MCF 10A (cell line): ENCODE measurements at places on chromosomes 7 and 10. TPM values are rescaled to one million over a fixed set of nuclear protein-coding genes. Genes with fewer than 3 reads are reported as not detected.

Gene PSD
- 0.66 and 0.75 TPM in 2 replicates for total RNA-seq

- no peak for DNase-seq
Measured at GRCh38 chr10:12884851-12885250, 116.7 kb downstream of the CCDC3 start.

- DNase-seq, result peak; percentile 67
Measured at GRCh38 chr7:149558149-149558861, 60.7 kb upstream of the ZNF746 start.

GRCh38 chr7:25567430-25567829 is 339.1 kb upstream of the NPVF start:
- no peak for DNase-seq

Gene NEUROD6
- total RNA-seq, result not detected in 2 replicates

Gene STAG3
- 1.1 and 1.5 TPM in 2 replicates for total RNA-seq

Gene R3HCC1L
- 10.7 and 12.2 TPM in 2 replicates for total RNA-seq

DNA sequence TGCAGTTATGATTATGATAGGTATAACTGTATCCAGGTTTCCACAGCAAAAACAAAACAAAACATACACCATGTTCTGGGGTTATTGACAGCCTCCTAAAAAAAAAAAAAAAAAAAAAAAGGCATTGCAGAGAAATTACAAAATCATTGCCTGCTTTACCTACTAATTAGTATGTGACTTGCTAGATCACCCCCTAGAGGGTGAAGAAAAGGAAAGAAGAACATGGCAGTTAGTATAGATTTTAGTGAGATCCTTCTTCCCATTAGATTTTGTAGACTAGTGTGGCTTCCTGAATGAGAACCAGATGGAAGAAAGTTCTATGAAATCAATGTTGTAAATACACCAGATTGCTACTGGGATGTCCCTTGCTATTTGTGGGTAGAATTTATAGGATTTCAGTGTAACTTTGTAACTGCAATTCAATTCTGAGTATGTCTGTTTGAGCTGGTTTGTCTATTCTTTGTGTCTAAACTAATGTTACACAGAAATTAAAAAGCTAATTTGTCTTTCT is 24.0 kb upstream of the AGBL3 start:
- no peak for DNase-seq

Gene AKR1B1
- total RNA-seq, result 115 and 128 TPM in 2 replicates

Gene GBX1
- not detected in 2 replicates for total RNA-seq

DNA sequence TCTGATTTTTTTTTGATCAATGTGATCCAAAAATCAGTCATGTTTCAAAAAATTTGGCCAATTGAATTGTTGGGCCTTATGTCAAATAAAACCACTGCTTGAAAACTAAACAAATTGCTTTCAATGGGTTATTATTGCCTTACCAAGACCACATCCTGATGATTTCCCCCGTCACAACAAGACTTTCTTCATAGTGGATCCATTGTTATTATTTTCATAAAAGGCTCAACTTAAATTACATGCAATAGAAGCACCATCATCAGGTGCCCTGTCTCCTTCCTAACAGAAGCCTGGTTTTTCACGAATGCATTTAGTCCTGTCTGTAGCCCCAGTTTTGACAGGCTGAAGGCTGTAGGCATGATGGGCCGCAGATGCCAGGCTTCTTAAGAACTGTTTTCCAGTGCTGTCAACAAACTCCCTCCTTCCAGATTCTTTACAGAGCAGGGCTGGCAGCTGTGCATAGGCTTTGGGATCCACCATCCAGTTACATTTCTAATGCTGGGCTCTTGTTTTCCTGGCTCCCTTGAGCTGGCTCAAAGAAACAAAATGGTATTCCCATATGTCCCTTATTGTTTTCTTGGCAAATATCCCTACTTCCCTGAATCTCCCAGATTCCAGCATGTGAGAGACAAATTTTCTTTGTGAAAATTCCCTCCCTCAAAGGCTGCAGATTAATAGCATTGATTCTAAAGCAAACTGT is 302.0 kb downstream of the TWIST1 start:
- no peak for DNase-seq

Gene PON1
- total RNA-seq, result not detected in 2 replicates

- peak; percentile 82 for DNase-seq
Measured at GRCh38 chr7:100407285-100408180, 21.0 kb downstream of the ZCWPW1 start.

DNA sequence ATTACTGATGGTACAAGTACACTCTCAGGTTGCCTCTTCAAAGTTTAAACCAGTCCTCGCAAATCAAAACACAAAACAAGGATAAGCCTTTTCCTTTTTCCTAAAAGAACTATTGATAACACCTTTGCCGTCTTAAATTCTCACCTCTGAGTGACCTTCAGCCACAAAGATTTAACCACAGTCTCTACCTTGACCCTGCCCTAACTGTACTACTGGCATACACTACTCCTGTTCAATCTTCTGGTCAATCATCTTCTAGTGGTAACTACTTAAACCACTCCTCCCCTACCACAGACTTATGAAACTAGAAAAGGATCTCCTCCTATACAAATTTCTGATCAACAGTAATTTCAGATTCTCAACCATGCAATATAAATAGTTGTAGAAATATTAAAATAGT is 15.1 kb downstream of the UPF2 start:
- DNase-seq, result no peak

DNA sequence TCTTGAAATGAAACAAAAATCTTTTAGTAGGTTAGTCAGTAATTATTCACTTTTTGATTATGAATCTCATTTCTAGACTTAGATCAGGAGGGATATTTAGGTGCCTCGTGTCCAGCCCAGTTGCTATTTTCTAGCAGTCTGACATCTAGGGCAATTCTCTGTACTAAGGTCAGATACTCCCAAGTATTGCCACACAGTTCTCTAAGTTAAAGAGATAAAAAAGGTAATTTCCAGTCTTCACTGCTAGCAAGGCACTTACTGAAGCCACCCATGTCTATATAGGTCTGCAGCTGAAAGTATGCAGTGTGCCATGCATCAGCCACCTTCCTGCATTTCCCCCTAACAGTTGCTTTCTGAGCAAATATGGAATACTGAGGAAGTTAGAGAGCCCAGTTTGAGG is 83.4 kb downstream of the PON1 start:
- no peak for DNase-seq

Gene SLC29A3
- total RNA-seq, result 3.6 and 4.0 TPM in 2 replicates

Gene UBE3C
- 61.9 and 72.8 TPM in 2 replicates for total RNA-seq
